Activated CD4-positive, alpha-beta T cell treated with anti-CD3 and anti-CD28 coated beads, Interleukin-2, amount 10 ng/mL, durations not matched to agents 7 days and 5 days (primary cell): ENCODE measurements at places on chromosomes 3 and 15. TPM values are rescaled to one million over a fixed set of nuclear protein-coding genes. Genes with fewer than 3 reads are reported as not detected.

DNA sequence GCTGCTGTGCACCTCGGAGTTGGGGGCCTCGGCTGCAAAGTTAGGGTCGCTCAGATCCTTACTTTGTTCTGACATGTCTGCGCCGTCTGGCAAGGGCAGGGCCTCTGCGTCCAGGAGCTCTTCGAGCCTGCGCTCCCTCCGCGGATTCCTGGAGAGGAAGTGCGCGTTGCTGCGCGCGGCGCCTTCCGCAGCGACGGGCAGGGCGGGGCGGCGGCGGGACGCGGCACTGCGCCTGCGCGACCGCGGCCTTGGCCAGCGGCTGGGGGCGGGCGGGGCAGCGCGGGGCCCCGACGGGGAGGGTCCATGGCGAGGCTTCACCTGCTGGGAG, at the start of gene NDN:
TSS of gene NDN (minus strand) at position 163 of the 328 bp plus-strand sequence. CDS start at position 75, 88 bp downstream.
- no peak for DNase-seq

DNA sequence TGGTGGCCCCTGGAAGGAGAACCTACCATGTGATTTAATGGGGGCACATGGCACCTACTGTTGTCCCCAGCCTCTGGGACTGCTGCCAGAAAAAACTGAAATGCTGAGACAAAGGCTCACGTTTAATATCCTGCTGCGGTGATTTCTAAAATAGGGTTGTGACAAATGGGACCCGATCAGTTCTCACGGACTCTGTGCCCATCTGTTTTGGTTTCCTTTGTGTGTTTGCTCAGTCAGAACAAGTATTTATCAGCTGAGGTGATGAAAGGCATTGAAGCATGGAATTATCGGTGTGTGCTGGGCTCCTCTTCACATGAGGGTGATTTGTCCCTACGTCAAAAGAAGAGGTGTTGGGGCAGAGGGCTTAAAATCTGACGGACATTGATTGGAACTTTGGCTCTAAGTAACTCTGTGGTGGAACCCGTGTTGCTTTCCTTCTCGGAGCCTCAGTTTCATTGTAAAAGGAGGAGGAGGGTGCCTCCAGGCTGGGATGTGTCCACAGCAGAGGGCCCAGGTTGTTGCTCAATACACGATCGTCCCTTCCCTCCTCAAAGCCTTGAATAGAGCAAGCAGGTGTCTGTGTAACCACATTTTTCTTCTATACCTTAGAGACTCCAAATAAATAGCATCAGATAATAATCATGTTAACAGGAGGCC, 283.3 kb upstream of the RGMA start:
- DNase-seq: no peak

DNA sequence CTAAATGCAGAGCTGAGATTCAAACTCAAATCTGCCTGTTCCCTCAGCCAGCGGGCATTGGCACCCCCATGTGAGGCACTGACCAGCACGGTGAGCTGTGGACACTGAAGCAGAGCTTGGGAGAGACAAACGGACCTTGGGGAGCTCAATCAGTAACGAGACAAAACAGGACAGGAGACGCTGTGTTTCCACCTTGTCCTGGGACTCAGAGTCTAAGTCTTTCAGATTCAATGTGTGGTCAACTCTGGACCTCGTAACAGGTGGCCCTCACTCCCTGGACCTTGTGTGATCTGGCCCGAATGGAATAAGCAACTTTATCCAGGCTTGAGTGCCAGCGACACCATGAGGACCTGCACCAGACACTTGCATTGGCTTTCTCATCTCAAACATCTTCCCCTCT, 232.5 kb downstream of the UACA start:
- no peak for DNase-seq

The ZBTB20 gene
- 11.4 TPM for total RNA-seq

The SLC22A13 gene
- 0.37 TPM for total RNA-seq

The LXN gene
- total RNA-seq: 11.5 TPM

GRCh38 chr3:57007521-57008460, 52.7 kb upstream of the SPATA12 start:
- DNase-seq: no peak

- DNase-seq: peak; percentile 26
Measured at GRCh38 chr3:68256635-68257223, 602.3 kb upstream of the SUCLG2 start.
